ENCODE measurements at places on chromosomes 3 and 15. TPM values are rescaled to one million over a fixed set of nuclear protein-coding genes. Genes with fewer than 3 reads are reported as not detected.

DNA sequence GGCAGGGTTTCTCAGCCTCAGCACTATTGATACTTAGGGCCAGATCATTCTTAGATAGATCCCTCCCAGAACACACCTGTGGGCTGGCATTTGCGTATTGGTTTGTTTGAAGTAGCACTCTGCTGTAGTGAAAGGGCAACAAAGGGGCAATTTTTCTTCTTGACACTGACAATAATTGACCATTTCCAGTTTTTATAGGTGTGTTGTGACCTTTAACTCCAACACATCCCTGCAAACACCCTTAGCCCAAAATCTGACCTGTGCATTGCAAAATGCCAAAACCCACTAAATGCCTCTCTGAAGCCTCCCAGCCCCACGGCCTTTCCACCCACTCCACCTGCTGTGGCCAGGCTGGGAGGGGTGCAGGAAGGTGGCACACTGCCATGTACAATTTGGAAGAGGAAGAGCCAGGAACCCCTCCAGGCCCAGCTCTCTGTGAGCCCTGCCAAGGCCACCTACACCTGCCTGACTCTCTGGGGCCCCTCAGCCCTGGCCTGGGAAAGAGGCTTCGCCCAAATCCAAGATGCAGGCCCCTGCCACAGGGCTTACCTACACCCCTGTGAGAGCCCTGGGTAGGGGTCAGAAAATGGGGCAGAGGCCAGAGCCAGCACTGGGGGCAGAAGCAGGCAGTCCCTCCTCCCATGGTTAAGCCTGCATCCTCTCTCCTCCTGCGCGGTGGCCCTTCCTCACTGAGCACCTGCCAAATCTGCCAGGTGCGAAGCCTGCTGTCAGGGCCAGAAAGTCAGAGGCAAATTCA lies 9.6 kb upstream of the CYP11A1 start:
- no peak for DNase-seq

DNA sequence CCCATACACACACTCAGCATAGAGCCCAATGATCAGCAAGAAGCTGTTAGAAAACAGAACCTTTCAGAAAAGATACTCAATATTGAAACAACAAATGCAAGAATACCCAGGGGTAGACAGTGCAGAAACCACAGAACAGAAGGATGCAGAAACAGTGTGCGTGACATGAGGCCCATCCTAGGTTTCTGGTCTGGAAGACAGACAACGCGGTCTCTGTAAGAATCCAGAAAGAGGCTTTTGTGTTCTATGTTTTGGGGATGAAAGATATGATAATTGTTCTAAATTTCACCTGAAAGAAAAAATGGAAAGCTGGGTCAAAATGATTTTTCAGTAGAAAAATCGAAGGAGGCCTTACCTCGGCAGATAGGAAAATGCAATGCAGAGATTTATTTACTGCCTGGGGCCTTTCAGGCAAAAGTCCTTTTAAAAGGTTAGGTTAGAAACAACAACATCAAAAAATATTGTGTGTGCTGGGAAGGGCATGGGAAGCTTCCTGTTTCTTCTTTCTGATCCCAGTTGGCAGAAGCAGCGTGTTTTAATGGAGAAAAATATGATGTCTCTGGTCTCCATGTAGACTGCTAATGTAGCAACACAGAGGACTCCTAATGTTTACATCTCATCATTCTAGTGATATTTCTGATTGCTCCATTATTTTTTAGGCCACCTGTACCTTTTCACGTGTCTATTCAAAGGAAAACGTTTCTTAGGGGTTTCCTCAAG lies 17.0 kb downstream of the SYNM start:
- no peak for DNase-seq

DNA sequence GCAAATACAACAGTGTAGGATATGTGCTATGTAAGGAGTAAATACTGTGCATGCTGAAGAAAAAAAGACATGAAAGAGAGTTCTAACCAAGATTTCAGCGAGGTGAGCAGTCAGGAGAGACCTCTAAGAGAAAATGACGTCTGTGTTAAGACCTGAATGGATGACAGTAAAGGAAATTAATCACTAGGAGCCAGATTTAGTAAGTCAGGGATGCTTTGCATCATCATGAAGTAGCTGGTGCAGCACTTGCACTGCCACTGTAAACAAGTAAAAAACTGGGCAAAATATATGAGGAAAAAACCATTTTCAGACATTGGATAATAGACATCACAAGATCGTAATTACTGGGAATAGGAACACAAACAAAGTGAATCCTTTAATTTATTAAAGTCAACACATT lies 32.6 kb downstream of the RTP4 start:
- DNase-seq: no peak

DNA sequence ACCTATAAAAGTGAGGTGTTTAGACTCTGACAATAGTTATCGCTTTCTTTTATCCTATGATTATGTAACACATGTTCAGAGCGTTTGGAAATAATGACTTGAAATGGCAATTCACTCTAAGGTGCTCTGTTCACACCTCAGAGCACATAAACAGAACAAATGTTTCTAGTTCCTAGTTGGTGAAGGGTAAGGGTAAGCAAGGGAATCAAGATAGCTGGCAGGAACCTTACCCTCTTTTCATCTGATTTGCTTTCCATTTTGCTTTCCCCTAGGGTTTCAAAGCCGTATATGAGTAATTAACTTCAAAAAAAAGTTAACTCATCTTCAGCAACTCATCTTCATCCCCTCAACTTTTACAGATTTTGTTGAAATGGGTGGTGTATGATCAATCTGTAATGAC lies 2.3 kb upstream of the ATOSA start:
- no peak for DNase-seq

DNA sequence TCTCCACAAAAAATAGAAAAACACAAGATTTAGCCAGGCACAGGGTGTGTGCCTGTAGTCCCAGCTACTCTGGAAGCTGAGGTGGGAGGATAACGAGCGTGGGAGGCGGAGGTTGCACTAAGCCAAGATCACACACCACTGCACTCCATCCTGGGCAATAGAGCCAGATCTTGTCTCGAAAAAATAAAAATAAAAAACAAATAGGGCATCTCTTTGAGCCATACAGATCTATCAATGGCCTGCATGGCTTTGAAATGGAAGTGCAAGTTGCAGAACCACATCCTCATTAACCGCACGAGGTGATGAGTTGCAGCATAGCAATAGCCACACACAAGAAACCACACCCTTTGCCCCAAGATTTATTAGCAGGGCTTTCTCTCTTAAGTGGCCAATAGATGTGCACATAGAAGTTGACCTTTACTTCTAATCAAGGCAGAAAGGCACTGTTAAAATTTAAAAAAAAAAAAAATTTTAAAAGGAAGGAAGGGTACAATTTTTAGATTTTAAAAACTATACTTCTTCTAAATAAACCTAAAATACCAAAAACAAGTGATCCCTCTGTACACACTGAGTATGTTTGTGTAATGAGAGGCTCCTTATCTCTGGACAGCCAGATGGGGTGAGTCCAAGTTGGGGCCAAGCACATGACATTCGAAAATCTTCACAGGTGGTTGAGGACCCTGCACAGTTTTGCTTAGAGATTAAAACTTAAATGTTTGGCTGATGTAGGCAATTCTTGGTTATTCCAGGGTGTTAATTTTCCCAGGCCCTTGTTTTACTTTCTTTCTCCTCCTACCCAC lies 53.4 kb downstream of the FILIP1L start:
- no peak for DNase-seq

- no peak for DNase-seq
Observed at GRCh38 chr15:65211482-65211982, 259 bp upstream of the CILP start.

DNA sequence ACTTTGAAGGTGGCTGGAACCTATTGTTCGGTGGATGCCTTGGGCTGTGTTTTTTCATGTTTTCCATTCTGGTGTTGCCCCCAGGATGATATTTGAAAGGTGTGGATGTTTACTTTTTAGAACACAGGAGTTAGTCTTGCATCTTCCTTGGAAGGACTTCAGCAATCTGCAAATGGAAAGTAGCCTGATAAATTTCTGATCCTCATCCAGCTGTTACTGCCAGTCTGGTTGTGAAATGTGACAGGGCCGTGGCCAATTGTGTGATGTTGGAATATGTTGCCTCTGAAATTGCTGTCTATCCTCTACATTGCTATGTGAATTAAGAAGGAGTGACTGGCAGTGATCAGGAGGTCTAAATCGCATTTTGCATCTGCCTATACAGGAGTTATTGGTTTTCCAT lies 382.5 kb upstream of the C2CD4B start:
- DNase-seq: no peak

GRCh38 chr3:18778598-18778997 lies 353.5 kb upstream of the SATB1 start:
- no peak for DNase-seq

- DNase-seq: no peak
Observed at GRCh38 chr15:82804575-82804949, 1.3 kb downstream of the FSD2 start.

- DNase-seq: peak; percentile 30
Observed at GRCh38 chr3:131174752-131175151, 148.1 kb downstream of the NEK11 start.

GRCh38 chr3:79249701-79250100 lies 518.1 kb downstream of the ROBO1 start:
- no peak for DNase-seq

DNA sequence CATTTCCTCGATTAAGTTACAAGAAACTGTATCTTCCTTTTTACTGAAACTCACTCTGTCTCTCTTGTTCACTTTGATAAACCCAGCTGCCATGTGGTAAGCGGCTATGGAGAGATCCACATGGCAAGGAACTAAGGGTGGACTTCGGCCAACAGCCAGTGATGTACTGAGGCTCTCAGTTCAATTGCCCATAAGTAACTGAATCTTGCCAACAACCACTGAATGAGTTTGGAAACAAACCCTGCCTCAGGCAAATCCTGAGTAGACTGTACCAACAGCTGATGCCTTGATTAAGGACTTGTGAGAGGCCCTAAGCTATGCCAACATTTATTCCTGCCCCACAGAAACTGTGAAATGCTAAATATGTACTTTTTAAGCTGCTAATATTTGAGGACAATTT lies 433.5 kb downstream of the PLOD2 start:
- no peak for DNase-seq

- no peak for DNase-seq
Observed at GRCh38 chr3:27095553-27096222, 273.5 kb downstream of the NEK10 start.

- DNase-seq: no peak
Observed at GRCh38 chr3:179233043-179233442, 17.9 kb downstream of the KCNMB3 start.

DNA sequence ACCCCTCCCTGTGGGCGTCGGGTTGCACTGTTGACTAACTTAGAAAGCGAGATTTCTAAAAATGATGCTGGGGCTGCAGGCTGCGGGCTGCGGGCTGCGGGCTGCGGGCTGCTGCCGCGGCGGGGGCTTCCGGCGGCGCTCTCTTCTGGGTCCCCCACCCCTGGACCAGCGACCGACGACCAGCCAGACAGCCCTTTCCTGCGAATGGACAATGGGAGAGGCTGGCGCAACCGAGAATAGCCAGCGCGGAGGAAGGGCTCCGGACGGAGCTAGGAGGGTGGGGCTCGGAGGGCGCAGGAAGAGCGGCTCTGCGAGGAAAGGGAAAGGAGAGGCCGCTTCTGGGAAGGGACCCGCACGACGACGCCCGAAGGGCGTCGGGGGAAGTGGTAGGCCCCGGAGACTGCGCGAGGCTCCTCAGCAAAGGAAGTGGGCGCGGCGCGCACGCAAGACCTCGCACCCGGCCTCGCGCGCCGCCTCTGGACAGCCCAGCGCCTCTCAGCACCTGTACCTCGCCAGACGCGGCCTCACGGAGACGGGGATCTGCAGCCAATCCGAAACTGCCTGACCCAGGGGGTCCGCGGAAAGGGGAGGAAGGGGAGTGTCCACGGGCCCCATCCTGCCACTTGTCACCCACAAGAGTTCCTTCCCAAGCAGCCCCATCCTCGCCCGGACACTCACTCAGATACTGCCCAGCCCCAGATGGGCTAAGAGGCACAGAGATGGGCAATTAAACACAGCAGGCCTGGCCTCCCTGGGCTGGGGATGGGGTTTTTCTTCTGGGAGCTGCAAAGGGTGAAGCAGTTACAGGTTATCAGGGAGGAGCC lies 70.7 kb downstream of the SLC12A8 start:
- DNase-seq: peak; percentile 84

Gene KIF15
- 45.8 TPM for total RNA-seq

Gene ACTRT3
- 0.30 TPM for total RNA-seq

Gene LRRC3B
- total RNA-seq: not detected

Gene TMIE
- 1.5 TPM for total RNA-seq

Gene CFAP100
- not detected for total RNA-seq

Gene P2RY13
- not detected for total RNA-seq

Gene OXSM
- 10.0 TPM for total RNA-seq
